Activated CD4-positive, alpha-beta T cell treated with anti-CD3 and anti-CD28 coated beads, Interleukin-2, amount 50 U/mL, for 4 hours (primary cell): ENCODE measurements at places on chromosomes 12 and 14.

GRCh38 chr12:82517027-82517426 is 158.7 kb downstream of the METTL25 start:
- no peak for DNase-seq

GRCh38 chr14:69226736-69227135 is 33.2 kb upstream of the GALNT16 start:
- DNase-seq: no peak

DNA sequence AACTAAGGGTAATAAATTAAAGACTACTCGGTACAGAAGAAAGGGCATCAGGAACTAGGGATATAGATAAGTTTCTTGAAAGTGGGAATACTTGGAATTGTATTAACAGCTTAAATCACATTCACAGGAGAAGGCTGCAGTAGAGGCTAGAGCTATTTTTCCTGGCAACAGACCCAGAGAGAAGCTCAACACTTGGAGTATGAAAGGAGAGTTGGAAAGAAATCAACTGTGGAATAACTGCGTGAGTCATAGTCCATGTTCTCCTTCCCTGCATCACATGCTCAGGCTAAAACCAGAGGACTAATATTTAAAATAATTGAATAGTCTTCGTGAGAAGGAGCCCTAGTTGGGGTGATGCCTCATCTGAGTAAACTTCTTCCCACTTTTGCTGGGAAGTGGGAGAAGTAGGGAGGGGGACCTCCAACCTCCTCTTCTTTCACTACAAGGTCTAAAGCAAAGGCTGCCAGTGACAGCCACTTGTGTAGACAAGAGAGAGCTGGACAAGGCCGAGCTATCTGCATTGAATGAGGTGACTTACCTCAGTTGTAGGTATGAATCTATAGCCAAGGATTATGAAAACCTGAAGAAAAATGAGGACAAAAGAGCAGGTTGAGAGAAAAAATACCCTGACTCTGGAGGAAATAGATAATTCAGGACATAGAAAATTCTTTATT is 32.7 kb downstream of the DYRK2 start:
- no peak for DNase-seq

- peak; percentile 1 for DNase-seq
These were observed at the start of gene MIPOL1 for GRCh38 chr14:37197421-37198272. MIPOL1 (plus strand) TSS chr14:37197937; CDS start chr14:37247889, 49,952 bp downstream.
